Naive thymus-derived CD4-positive, alpha-beta T cell (primary cell): ENCODE measurements at places on chromosomes 6 and 20. TPM values are rescaled to one million over a fixed set of nuclear protein-coding genes. Genes with fewer than 3 reads are reported as not detected.

NKX2-4 gene
- total RNA-seq: not detected

C20orf202 gene
- not detected for total RNA-seq

HCRTR2 gene
- not detected for total RNA-seq

TXLNB gene
- total RNA-seq: 0.65 TPM

MMUT gene
- total RNA-seq: 12.5 TPM

CFB gene
- not detected for total RNA-seq

NKAIN4 gene
- not detected for total RNA-seq

FOXQ1 gene
- total RNA-seq: not detected

TCP11 gene
- total RNA-seq: not detected

TGM3 gene
- not detected for total RNA-seq

POFUT1 gene
- 12.5 TPM for total RNA-seq

PRDM13 gene
- total RNA-seq: not detected

NHSL1 gene
- total RNA-seq: 1.2 TPM

PHACTR1 gene
- 1.1 and 1.3 TPM in 2 replicates for total RNA-seq

ID4 gene
- total RNA-seq: not detected

OTOR gene
- total RNA-seq: not detected

PDYN gene
- not detected for total RNA-seq

SLC24A3 gene
- not detected for total RNA-seq
